Activated naive CD8-positive, alpha-beta T cell treated with anti-CD3 and anti-CD28 coated beads for 36 hours (primary cell): ENCODE measurements at places on chromosomes 1 and 21.

DNA sequence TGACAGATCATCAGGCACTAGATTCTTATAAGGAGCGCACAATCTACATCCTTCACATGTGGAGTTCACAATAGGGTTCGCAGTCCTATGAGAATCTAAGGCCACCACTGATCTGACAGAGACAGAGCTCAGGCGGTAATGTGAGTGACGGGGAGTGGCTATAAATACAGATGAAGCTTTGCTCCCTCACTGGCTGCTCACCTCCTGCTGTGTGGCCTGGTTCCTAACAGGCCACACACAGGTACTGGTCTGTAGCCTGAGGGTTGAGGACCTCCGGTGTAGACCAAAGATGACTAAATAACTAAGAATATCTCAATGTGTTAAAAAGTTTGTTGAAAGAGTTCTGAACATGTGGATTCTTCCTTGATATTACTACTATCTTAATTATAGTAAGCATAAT, 56.2 kb upstream of the ADAM30 start:
- DNase-seq: no peak

GRCh38 chr1:106768077-106768476, 288.4 kb upstream of the PRMT6 start:
- DNase-seq: no peak

DNA sequence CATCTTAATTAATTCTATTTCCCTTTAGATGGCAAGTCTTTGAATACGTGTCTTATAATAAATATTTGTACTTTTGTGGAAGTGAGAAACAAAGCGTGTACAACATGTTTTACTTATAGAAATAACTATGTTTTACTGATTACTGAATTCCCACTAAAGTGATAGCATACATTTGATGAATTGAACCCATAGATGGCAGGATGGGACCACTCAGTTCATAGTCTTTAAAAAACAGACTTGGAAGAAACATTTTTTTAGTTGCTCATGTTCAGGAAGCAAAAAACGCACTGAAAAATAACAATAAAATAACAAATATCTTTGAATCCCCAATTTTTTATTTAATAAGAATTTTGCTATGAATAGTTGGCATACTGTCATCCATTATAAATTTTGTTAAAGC, 507.1 kb upstream of the ZRANB2 start:
- DNase-seq: no peak

GRCh38 chr1:100343897-100344296, 8.4 kb upstream of the CDC14A start:
- DNase-seq: no peak

DNA sequence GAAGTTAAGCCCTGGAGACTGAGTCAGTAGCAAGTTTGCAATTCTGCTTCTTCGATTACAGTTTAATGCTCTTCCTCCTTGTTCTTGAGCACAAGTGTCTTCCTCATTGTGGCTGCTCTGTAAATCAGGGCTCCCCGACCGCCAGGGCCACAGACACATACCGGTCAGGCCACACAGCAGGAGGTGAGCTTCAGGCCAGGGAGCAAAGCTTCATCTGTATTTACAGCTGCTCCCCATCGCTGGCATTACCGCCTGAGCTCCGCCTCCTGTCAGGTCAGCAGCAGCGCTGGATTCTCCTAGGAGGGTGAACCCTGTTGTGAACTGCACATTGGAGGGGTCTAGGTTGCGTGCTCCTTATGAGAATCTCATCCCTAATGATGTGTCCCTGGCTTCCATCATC, 1.7 kb upstream of the TRAPPC10 start:
- no peak for DNase-seq

- no peak for DNase-seq
Observed at GRCh38 chr1:157798211-157798610, 21.3 kb upstream of the FCRL2 start.

- no peak for DNase-seq
Observed at GRCh38 chr1:172559572-172560210, 26.7 kb downstream of the SUCO start.

- DNase-seq: no peak
Observed at GRCh38 chr21:36909901-36910561, 56.4 kb downstream of the HLCS start.

GRCh38 chr1:24236789-24237371, 49.8 kb upstream of the IFNLR1 start:
- no peak for DNase-seq

DNA sequence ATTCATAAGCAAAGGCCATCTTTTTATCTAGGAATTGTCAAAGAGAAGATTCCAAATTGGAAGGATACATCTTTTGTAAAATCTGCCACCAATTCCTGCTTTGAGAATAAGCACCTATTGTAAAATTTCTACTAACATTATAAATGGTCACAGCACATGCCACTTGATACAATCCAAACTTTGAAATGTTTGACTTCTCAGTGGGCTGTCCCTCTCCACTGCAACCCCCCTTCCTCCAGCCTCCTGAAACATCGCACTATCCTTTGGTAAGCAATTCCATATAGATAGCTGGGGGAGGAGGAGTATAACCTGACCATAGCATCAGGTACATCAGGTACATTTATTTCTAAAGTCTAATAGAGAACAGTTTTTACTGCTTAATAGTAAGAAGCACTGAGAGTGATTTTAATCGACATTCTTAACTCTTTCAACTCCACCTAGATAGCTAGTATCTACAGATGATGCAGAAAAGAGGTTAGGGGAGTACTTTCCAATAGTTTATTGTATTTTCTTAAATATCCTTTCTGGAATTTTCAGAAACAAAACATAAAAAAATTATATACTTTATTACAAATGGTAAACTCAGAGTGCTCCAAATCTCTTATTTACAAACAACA, 2.9 kb downstream of the JUN start:
- DNase-seq: no peak

DNA sequence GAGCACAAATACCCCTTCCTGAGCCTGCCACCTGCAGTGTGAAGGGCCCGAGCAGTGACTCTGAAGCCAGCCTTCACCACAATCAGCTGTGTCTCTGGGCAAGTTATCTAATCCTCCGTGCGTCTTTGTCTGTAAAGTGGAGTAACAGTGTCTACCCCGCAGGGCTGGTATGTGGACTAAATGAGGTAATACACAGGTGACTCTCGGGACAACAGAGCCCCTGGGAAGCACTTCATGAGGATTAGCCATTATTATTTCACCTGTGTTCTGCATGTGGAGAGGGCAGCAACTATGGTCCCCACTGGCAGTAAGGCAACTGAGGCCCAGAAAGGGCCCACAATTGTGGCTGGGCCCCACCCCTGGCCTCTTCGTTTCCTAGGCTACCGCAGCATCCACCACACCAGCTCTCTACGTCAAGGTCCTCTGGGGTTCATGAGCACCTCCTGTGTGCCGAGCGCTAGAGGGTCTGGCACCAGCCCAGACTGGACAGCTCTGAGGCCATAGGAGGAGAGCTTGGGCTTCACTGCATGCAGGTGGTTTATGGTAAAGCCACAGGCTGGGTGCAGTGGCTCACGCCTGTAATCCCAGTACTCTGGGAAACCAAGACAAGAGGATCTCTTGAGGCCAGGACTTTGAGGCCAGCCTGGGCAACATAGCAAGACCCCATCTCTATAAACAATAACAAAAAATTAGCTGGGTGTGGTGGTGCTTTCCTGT, 41.3 kb upstream of the LRP8 start:
- no peak for DNase-seq

DNA sequence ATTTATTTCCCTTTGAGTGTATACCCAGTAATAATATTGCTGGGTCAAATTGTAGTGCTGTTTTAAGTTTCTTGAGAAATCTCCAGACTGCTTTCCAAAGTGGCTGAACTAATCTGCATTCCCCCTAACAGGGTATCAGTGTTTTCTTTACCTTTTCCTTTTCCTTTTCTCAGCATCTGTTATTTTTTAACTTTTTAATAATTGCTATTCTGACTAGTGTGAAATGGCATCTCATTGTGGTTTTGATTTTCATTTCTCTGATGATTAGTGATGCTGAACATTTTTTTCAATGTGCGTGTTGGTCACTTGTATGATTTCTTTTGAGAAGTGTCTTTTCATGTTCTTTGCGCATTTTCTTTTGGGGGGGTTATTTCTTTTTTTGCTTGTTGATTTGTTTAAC, 374.9 kb upstream of the BRINP3 start:
- no peak for DNase-seq
